ENCODE measurements at places on chromosomes 6 and 20. TPM values are rescaled to one million over a fixed set of nuclear protein-coding genes. Genes with fewer than 3 reads are reported as not detected.

TAAR8 gene
- not detected for total RNA-seq

AVP gene
- not detected for total RNA-seq

SPAG4 gene
- 5.2 TPM for total RNA-seq

CLPSL1 gene
- not detected for total RNA-seq

LPIN3 gene
- total RNA-seq = 1.2 TPM

HMGCLL1 gene
- total RNA-seq = not detected

TMEM200A gene
- total RNA-seq = 1.3 TPM

ARFGAP1 gene
- 98.2 TPM for total RNA-seq

SASH1 gene
- 0.44 TPM for total RNA-seq

TRIM40 gene
- not detected for total RNA-seq

CRISP3 gene
- total RNA-seq = not detected

SPATS1 gene
- not detected for total RNA-seq

CGA gene
- total RNA-seq = not detected

TNF gene
- 303 TPM for total RNA-seq

RCAN2 gene
- total RNA-seq = 0.21 TPM

FOXQ1 gene
- not detected for total RNA-seq

EGFL8 gene
- 8.6 TPM for total RNA-seq

TMEM244 gene
- not detected for total RNA-seq

CLIC5 gene
- 2.0 TPM for total RNA-seq

HDGFL1 gene
- total RNA-seq = not detected

KIF25 gene
- total RNA-seq = not detected

BTNL2 gene
- total RNA-seq = not detected

FAM217A gene
- not detected for total RNA-seq

MYH7B gene
- 0.19 TPM for total RNA-seq

CST4 gene
- total RNA-seq = not detected

NKX2-4 gene
- not detected for total RNA-seq

RSPO3 gene
- not detected for total RNA-seq

MAP3K7 gene
- total RNA-seq = 31.8 TPM

SYCP2L gene
- total RNA-seq = not detected

RHAG gene
- total RNA-seq = not detected

Data from activated CD4-positive, alpha-beta T cell treated with anti-CD3 and anti-CD28 coated beads, Interleukin-2, amount 10 ng/mL, durations not matched to agents 24 days and 14 days (primary cell).